NCI-H1105 (cell line): ENCODE measurements at places on chromosomes 7 and 10.

- DNase-seq = no peak
Measured at GRCh38 chr7:35839860-35840854, 39.3 kb downstream of the SEPTIN7 start.

- no peak for DNase-seq
Measured at GRCh38 chr7:23907012-23907411, 197.0 kb downstream of the STK31 start.

GRCh38 chr10:94983555-94983954 lies 45.1 kb downstream of the CYP2C9 start:
- DNase-seq = no peak

GRCh38 chr7:85705076-85705475 lies 518.2 kb upstream of the SEMA3D start:
- no peak for DNase-seq

- no peak for DNase-seq
Measured at GRCh38 chr7:2104716-2105115, 128.0 kb downstream of the MAD1L1 start.

DNA sequence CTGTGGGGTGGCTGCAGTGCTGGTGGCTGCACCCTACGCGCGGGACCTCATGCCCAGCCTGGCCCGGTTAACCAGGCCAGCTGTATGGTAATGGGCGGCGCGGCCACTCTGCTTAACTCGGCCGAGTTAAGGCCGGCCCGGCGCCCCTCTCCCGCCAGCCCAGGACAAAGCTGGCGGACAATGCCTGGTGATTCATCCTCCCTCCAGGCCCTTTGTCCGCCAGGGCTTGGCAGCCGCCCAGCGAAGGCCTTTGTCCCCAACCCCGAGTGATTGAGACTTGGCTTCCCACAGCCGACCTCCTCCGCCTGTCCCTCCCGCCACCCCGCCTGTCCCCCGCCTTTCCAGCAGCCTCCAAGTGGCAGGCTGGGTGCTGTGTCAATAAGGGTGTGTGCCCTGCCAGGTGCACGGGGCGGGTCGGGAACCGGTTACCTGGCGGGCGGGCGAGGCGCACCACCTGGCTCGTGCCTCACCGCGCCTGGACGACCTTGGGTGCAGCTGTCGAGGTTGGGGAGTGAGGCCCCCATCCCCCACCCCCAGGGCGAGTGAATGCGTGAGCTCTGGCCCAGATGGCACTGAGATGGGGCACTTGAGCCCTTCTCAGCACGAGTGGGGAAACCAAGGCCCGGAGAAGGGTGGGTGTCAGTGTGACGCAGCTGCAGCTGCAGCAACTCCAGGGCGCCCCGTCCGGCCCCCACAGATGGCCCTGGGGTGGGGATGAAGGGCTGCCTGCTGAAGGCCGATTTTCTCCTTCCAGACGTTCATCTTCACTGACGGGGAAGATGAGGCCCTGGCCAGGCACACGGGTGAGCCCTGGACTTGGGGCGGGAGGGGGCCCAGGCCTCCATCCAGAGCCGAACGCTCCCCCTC lies 4.6 kb downstream of the LFNG start:
- DNase-seq = peak; percentile 98

- DNase-seq = no peak
Measured at GRCh38 chr7:1911571-1911970, 241.5 kb downstream of the ELFN1 start.

GRCh38 chr10:91636892-91637291 lies 4.0 kb upstream of the PPP1R3C start:
- no peak for DNase-seq

- no peak for DNase-seq
Measured at GRCh38 chr10:122419876-122420623, 34.4 kb upstream of the ARMS2 start.

GRCh38 chr7:72781161-72781560 lies 46.8 kb downstream of the TYW1B start:
- no peak for DNase-seq

GRCh38 chr7:118559207-118559606 lies 334.7 kb downstream of the ANKRD7 start:
- DNase-seq = no peak

DNA sequence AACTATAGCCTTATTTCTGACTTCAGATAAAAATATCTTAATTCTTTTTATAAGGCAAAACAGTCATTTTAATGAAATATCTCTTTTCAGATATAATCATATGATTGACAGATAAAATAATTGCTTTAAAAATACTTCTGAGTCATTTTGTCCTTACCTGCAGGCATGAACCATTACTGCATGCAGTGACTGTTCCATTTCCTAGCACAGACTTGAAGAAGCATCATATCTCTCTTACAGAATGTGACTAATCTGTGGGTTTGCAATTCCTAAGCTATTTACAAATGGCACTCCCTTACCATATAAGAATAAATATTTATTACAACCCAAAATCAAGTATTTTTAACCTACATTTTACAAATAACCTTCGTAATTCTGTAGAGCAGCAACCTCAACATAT lies 120.7 kb downstream of the SRPK2 start:
- no peak for DNase-seq

DNA sequence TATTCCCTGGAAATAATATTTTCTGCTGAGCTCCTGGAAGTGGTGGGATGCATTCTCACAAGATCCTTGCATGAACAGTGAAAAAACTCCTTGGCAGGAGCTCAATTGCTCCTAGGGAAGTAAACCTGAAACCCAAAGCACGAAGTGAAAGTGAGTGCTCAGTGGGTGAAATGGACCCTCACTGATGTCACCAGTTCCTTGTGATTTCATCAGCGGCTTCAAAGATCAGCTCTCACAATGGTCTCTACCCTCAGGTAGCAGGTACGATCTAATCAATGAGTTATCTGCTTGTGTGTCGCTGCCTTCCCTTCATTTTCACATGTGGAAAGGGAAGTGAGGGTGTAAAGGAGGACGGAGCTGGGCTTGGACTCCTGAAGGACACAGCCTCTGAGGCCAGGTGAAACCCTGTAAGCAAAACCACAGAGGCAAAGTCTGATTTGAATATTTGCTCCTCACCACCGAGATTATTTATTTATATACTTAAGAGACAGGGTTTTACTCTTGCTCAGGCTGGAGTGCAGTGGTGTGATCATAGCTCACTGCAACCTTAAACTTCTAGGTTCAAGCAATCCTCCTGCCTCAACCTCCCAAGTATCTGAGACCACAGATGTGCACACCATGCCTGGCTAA lies 255.4 kb upstream of the LYZL1 start:
- DNase-seq = no peak

GRCh38 chr10:8173866-8174243 lies 119.4 kb downstream of the GATA3 start:
- no peak for DNase-seq

- DNase-seq = peak; percentile 99
Measured at GRCh38 chr7:130365511-130366441, 14.5 kb upstream of the CPA1 start.

DNA sequence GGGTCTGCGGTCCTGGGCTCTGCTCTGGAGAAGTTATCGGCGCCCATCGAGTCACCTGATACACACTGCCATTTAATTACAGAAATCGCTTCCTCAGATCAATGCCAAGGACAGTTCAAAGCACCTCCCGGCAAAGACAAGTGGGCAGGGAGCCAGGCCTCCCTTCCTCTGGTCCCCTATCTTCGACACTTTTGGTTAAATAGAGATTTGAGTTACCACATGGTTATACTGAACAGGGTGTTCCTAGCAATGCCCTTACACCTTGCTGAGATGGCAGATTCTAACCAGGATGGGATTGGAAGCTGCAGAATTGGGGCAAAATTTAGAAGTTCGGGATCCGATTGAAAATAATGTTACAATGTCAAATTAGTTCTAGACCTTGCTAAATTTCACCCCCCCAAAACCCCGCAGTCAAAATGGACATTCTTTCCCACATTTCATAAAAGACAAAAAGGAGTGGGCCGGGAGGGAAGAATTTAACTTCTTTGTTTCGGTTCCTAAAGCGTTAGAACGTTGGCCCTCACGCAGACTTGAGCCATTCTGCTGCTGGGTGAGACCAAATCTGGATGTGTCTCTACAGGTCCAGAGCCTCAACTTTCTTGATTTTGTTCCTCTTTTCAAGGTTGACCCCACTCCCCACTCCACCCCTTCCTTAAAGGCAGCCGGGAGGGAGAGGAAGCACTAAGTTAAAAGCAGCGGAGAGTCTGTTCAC lies 2.2 kb upstream of the DLX5 start:
- DNase-seq = no peak

- no peak for DNase-seq
Measured at GRCh38 chr7:150586785-150587152, 19.6 kb downstream of the GIMAP4 start.

- DNase-seq = no peak
Measured at GRCh38 chr7:45071528-45071927, 17.2 kb downstream of the NACAD start.

DNA sequence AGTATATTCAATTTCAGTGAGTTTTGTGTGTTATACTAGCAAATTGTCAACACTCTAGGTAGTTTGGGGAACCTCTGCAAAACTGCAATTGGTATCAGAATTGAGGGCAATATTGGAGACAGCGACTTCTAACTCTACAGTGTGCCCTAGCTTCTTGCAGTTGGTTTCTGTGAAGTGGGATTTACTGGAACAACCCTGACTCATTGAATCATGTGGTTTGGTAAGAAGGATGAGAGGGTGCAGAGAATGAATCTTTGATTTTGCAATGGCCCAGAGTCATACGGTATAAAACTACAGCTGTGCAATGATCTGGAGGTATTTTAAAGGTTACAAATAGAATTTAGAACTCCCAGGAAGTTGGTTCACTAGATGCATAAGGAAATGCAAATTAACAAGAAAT lies 129.1 kb upstream of the PPP1R3A start:
- DNase-seq = no peak

DNA sequence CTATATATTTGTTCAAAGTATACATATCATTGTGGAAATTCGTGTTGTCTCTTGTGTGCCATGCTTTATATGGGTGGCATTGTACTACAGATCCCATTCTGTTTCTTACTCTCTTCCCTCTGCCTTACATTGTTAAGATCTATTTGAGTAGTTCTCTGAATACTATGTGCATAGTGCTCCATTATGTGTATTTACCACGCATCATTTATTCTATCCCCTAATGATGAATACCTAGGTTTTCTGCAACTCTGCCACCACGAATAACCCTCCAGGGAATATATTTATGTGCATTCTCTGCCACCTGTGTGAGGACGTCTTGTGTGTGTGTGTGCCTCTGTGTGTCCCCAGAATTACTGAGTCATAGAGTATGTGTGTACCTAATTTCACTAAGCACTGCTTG lies 431.2 kb upstream of the C7orf33 start:
- no peak for DNase-seq

GRCh38 chr10:123579675-123580074 lies 86.5 kb upstream of the GPR26 start:
- DNase-seq = no peak

DNA sequence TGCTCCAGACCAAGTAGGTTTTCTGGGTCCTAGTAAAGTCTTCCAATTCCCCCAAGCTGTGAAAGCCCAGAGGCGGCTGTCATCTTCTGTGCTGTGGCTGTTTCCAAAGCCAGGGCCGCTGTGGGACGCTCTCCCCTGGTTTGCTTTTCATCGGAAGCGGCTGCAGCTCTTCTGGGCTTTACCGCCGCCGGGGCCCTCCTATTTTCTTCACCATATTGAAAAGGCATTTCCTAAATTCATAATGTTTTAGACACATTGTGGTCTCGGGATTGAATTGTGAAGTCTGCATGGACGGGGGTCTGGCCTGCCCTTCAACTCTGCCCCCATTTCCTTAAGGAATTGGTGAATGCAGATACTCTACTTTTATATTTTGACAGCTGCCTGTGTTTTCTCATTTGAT lies 551.4 kb upstream of the MGMT start:
- no peak for DNase-seq

DNA sequence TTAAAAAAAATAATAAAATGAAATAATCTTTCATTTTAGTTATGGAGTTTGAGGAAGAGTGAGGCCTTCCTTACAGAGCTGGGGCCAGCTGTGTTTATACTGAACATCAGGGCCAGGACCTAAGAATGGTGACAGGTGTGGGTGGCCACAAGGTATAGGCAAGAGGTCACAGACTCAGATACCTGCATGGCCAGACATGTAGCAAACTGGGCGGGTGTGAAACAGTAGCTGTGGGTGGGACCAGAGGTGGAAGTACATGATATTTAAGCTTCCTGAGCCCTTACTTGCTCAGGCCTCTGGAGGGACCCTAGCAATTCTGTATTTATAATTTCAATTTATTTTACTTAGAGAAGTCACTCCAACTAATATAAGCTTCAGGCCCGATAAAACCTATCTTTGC lies 27.7 kb upstream of the CAMK1D start:
- DNase-seq = no peak

GRCh38 chr10:100878291-100878910 lies 34.4 kb upstream of the SLF2 start:
- DNase-seq = peak; percentile 20

DNA sequence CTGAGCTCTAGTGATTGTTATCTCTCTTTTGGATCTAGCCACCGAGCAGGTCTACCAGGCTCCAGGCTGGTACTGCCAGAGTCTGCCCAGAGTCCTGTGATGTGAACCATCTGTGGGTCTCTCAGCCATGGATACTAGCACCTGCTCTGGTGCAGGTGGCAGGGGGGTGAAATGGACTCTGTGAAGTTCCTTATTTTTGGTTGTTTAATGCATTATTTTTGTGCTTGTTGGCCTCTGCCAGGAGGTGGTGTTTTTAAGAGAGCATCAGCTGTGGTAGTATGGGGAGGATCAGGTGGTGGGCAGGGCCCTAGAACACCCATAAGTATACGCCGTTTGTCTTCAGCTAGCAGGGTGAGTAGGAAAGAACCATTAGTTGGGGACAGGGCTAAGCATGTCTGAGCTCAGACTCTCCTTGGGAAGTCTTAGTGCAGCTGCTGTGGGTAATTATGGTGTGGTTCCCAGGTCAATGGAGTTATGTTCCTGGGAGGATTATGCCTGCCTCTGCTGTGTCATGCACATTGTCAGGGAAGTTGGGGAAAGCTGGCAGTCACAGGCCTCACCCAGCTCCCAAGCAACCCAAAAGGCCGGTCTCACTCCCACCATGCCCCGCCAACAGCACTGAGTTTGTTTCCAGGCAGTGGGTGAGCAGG lies 81.8 kb downstream of the NPSR1 start:
- DNase-seq = no peak

GRCh38 chr7:116702046-116702785 lies 30.2 kb downstream of the MET start:
- DNase-seq = no peak

DNA sequence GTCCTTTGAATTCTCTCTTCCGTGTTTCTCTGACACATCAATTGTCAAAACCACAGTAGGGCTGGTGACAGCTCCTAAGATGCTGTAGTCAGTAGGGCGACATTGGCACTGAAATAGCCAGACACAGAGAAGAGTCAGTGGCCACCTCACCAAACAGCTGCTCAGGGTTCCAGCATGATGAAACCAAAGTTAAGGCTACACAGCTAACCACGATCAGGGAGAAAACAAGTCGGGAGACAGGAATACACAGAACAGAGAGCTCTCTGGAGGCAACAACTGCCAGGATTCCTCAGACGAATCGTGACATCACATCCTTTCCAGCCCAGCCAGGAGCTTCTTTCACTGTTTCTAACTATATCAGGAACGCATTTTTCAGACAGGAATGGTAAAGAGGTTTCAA lies 922.2 kb downstream of the SORCS1 start:
- no peak for DNase-seq

GRCh38 chr7:45088821-45089340 lies at the start of gene NACAD:
Gene NACAD, minus strand, starts transcription at chr7:45088969. Its CDS starts 75 bp downstream, at chr7:45088894.
- DNase-seq = peak; percentile 75
